ENCODE measurements at places on chromosomes 4 and X.

GRCh38 chr4:48991357-48991756, 5.3 kb downstream of the CWH43 start:
- no peak for DNase-seq

- no peak for DNase-seq
These were observed 552 bp downstream of the SLC25A14 start for GRCh38 chrX:130340271-130340670.

GRCh38 chr4:8724436-8725070, 132.0 kb downstream of the CPZ start:
- no peak for DNase-seq

DNA sequence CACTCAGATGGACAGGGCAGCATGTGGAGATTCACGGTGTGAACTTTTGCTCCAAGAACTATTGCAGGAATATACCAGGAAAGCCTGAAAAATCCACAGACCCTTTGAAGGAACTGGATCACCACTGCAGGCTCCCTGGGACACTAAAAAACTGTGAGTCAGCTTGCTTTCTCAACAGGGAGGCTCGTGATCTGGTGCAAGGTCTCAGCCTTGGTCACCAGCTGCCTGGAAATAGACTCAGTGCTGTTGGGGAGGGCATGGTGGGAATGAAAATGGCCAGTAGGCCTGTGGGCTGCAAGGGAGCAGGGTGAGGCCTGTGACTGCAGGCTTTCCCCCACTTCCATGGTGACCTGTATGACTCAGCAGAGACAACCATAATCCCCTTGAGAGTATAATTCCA, 426.4 kb upstream of the RPS6KA3 start:
- no peak for DNase-seq

DNA sequence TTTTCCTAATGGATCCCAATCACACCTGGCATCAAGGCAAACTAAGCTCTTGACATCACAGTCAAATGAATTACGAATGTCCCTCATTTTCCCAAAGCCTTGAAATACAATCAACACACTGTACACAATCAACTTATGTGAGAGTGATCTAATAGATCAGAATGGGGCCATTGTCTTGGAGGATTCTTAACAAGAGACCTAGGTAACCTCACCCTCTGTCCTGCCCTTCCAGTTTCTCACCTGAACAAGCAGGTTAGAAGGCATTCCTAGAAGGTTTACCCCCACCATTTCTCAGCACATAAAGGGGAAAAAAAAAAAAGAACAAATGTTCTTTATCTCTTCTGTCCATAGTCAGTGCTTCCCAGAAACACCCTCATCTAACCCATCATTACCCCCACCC, 6.3 kb downstream of the SLC39A8 start:
- no peak for DNase-seq

DNA sequence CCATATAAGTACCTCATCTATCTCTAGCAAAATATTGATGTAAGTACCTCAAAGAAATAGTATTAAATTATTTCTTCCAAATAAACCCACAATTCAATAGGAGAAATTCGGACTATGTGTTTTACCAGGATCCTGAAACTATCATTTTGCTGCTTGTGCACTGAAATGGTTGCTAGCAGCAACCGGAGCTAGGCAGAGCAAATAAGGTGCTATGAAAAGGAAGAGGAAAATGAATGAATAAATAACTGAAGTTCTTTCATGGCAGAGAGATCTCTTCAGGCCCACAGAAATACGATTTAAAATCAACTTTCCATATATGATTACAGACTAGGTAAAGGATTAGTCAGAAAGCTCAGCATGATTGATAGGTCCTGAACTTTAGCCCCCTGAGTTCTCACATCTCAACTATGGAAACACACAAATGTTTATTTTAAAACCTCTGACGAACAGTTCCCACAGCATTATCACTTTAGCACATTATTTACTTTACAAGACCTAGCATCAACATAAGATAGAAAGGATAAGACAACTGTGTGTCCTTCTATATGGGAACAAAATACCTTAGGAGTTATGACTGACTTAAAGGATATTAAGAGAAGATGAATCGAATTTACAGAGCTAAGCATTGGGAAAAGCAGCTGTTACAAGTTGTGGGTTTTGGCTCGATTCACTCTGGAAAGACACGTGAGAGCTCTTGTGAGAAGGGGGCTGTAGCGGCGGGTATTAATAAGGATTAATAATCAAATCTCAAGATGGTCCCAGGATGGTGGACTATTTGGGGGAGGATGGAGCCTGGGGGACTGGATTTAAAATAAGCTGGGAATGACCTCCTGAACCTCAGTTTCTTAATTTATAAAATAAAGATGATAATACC, 104.3 kb downstream of the CORIN start:
- no peak for DNase-seq
